C1 segment of cervical spinal cord (tissue), 14 donors: ENCODE measurements at places on chromosomes 5 and 9.
A peak's percentile ranks its signal among the peaks of the same experiment; 100 is the strongest.

- DNase-seq, result peak; percentile 95
Measured at GRCh38 chr9:32550562-32551275, 1.4 kb upstream of the SMIM27 start.

DNA sequence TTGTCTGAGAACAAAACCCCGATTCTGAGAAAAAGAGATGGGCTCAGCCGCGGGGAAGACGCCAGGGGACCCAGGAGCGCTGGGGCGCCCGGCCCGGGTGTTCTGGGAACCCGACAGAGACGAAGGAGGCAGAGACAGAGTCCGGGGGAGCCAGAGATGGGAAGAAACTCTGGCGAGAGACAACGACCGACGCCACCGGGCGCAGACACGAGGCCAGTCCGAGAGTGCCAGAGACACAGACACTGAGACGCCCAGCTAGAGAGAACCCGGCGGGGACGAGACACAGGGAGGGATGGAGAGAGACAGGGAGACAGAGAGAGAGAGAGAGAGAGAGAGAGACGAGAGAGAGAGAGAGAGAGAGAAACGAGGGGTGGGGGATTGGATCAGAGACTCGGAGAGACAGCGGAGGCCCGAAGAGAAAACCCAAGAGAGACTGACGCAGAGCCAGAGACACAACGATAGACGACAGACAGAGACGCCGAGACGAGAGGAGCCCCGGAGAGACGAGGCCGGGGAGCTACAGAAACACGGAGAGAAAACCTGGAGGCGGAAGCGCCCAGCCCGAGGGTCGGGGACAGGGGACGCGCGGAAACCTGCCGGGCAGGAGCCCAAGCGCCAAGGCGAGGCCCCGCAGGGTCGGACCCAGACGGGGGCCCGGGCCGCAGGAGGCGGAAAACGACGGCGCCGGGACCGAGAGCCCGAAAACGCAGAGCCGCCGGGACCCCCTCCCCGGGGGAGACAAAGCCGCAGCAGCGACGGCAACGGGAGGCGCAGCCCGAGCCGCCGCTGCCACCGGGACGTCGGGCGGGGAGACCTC lies 3.3 kb downstream of the NR5A1 start:
- DNase-seq, result no peak

GRCh38 chr9:82777366-82777765 lies 285.6 kb downstream of the RASEF start:
- no peak for DNase-seq

- no peak for DNase-seq
Measured at GRCh38 chr9:94699715-94700373, 26.7 kb upstream of the AOPEP start.

DNA sequence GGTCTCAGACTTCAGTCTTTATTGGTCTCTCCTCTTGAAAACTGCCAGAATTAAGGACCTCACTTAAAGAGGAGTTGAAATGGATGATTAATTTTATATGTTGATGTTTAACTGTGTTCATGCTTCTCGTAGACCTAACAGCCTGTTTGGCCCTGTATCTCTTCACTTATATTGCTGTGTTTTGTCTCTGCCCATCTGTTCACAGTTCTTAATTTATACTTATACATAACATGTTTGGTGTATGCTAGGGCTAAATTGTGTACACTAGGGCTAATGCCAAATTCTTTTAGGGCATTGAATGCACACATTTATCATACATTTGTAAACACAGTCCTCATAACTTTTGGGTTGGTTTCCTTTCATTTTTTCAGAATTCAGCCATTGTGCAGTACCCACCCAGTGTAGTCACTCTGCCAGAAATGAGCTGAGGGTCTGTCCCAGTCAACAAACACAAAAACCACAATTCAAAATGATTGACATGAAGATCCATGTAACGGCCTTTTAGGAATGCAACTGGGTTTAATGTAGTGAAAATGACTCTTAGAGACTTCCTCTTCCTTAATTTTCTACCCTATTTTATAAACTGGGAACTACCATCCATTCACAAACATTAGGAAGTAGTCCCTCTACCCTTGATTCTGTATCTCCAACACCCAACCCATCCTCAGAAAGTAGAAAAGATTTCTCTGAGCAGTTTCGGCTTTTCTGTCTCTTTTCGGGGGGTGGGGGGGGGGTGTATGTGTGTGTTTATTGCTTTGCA lies 668.8 kb upstream of the KLF4 start:
- DNase-seq, result no peak
